ENCODE measurements at places on chromosomes 16 and 17. TPM values are rescaled to one million over a fixed set of nuclear protein-coding genes. Genes with fewer than 3 reads are reported as not detected.

- H3K4me3 ChIP-seq = no peak overlapping the region
- peaks cover 12% of the 10 kb centered on the region for H3K36me3 ChIP-seq
- peaks cover 20% of the 10 kb centered on the region for H3K4me1 ChIP-seq
- no peak overlapping the region for H3K27ac ChIP-seq
These were observed 22.9 kb downstream of the MMD start for GRCh38 chr17:55398689-55399088.

Gene SLC2A4
- total RNA-seq = 144 TPM

DNA sequence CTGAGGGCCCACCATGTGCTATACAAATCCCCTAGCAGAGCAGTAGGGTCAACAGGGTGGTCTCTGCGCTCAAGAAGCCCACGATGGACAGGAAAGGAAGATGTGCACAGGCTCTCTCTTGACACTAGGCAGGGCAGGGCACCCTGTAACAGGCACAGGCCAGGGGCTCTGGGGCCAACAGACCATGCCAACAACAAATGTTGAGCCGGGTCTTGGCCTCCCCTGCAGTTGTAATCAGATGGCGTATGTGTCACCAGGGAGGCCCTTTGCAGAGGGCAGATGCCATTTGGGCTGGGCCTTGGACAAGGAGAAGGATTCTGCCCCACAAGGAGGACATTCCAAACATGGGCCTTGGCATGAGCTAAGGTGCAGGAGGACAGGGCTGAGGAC is 5.3 kb downstream of the TRPV1 start:
- no peaks in the 10 kb centered on the region for H3K4me1 ChIP-seq
- peaks cover 49% of the 10 kb centered on the region for H3K36me3 ChIP-seq
- H3K27ac ChIP-seq = no peak overlapping the region
- DNase-seq = no peak

Gene ACSM3
- 7.2 TPM for total RNA-seq

Data from esophagus muscularis mucosa (tissue), 4 donors.